ENCODE measurements at places on chromosomes 12 and 14.

DNA sequence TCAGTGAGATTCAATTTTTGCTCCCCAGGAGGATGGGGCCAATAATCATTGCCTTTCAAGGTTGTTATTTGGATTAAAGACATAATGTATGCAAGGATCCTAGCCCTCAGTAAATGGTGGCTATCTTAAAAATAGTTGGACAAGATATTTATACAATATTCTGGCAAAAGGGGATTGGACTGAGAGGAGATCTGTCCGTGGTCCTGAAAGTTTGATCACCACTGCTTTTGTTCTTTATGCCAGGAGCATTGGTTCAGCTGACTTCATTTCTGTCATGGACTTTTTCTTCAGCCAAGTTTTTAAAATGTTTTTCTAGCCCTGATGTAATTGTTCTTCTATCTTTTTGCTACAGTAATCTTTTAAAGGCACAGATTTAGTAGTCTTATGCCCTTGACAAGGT lies 70.2 kb upstream of the TCL1A start:
- DNase-seq = peak; percentile 22

- DNase-seq = no peak
Observed at GRCh38 chr12:51293696-51294095, 23.5 kb upstream of the SMAGP start.

DNA sequence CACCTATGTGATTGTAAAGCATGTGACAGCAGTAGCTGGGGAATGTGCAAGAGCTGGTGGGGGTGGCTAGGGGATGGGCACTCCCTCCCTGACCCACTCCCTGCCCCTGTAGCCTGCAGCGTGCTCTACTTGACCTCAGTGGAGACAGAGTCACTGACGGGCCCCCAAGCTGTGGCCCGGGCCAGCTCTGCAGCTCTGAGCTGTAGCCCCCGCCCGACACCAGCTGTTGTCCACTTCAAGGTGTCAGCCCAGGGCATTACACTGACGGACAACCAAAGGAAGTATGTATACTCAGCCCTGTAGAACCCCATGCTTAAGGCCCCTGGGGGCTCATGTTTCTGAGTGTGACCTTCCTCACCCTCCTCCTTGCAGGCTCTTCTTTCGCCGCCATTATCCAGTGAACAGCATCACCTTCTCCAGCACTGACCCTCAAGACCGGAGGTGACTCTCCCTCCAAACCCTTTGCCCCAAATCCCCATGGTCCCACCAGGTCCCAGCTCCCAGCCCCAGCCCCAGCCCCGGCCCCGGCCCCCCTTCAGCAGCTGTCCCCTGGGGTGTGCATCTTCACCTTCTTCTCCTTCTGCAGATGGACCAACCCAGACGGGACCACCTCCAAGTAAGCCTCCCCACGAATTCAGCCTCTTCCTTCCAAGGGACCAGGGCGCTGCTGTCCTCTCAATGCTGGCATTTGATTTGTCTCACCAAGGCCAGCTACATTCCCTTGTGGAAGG lies 13.3 kb downstream of the TNS2 start:
- DNase-seq = no peak

- DNase-seq = no peak
Observed at GRCh38 chr12:72273851-72274351, 1.7 kb downstream of the TRHDE start.

DNA sequence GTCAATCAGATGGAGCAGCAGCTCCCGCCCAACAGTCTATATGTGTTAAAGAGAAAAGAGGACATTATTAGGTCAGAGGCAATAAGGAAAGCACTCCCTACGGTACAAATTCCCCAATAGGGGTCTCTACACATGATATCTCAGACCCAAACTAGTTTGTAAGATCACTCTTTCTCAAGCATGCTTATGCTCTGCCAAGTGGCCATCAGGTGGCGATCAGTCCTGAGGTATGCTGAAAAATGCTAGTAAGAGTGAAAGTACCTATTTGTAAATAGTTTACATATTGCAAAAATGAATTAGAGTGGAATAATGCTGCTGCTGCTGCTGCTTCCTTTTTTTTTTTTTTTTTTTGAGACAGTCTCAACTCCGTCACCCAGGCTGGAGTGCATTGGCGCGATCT lies 61.0 kb downstream of the CPM start:
- DNase-seq = no peak

DNA sequence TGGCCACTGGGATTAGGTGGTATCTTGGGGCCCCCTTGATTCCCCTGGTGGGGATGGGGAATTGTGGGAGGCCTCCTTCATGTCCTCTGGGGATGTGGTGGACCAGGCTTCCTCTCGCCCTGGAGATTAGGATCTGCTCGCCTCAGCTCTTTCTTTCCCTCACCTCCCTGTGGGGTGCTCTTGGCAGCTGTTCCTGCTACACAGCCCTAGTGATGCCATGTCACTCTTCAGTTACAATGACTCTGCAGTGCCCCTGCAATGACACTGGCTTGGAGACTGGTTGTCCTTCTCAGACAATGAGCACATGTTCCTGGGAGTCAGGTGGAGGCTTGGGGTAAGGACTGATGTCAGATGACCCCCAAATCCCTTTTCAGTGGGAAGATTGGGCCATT lies 83.9 kb downstream of the ADCK1 start:
- DNase-seq = no peak

GRCh38 chr14:59147007-59147406 lies 41.5 kb upstream of the DAAM1 start:
- no peak for DNase-seq

- peak; percentile 65 for DNase-seq
Observed at GRCh38 chr12:7497661-7498060, 5.9 kb downstream of the CD163 start.

DNA sequence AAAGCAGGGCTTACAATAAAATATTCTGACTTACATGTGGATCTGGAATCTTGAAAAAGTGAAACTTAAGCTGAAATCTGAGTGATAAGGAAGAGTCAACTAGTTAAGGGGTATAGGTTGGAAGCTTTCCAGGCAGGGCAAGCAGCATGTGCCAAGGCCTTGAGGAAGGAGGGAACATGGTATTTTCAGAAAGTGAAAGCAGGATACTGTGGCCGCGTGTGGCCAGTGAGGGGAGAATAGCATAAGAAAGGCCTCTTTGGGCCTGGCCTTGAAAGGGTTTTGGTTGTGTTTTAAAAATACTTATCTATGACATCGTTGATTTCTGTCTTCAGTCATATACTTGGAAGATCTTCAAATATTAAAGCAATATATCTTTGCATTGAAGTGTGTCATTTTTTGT lies 213.4 kb downstream of the AKAP6 start:
- DNase-seq = no peak

GRCh38 chr12:34097213-34097612 lies 74.9 kb downstream of the ALG10 start:
- no peak for DNase-seq

DNA sequence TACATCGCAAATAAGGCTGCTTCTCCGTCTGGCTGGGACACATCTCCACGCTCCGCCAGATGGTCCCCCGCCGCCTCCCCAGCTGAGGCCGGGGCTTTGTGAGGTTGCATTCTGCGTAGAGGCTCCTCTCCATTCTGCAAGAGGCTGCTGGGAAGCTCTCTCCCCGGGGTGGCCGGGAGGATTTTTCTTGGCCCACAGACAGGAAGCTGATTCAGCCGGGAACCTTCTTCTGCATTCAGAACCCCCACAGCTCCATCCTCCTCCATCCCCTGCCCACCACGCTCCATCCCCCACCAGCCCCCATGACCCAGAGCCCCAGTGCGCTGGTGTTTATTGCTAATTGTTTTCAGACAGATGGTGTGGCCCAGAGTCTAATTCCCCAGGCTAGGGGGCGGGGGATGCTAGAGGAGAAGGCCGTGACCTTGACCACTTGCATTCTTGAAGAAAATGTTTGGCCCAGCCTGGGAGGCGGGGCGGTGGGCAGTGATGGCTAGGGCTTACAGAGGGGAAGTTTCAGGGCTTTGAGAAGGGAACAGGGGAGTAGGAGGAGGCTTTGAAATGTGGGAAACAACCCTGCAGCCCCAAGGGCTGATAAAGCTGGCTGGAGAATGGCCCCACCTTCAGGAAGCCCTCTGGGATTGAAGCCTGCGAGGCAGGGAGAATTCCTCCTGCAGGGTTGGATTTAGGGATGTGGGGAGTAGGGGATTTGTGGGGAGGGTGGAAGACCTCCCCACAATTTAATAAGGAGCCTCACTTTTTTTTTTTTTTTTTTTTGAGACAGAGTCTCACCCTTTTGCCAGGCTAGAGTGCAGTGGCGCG lies 88.5 kb upstream of the NCOR2 start:
- DNase-seq = peak; percentile 94

DNA sequence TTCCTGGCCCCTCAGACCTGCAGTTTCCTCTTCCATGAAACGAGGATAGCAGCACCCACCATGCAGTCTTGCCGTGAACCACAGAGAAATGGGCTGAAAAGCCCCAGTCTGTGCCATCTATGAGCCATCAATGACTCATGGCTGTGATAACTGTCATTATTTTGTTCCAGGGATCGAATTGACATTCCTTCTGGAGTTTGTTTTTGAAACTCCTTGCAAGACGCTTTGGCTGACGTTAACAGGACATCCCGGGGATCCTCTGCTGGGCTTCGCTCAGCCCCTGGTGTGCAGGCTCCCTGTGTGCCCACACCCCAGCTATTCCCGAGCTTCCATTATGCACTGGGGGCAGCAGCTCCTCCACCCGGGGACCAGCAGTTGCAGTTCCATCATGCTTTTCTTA lies 33.8 kb downstream of the MMAB start:
- peak; percentile 25 for DNase-seq

- no peak for DNase-seq
Observed at GRCh38 chr12:132169376-132169775, 25.1 kb downstream of the NOC4L start.

GRCh38 chr12:112149596-112149995 lies 24.2 kb downstream of the TRAFD1 start:
- DNase-seq = no peak

- no peak for DNase-seq
Observed at GRCh38 chr12:111204788-111205241, 164.1 kb downstream of the PHETA1 start.

GRCh38 chr12:47238669-47239114 lies 158.9 kb upstream of the AMIGO2 start:
- DNase-seq = peak; percentile 85

- no peak for DNase-seq
Observed at GRCh38 chr14:100176811-100177327, 17.4 kb upstream of the DEGS2 start.

GRCh38 chr12:46494424-46494823 lies 121.9 kb upstream of the SLC38A2 start:
- DNase-seq = peak; percentile 87

GRCh38 chr12:16563504-16563903 lies 42.5 kb downstream of the LMO3 start:
- DNase-seq = no peak

DNA sequence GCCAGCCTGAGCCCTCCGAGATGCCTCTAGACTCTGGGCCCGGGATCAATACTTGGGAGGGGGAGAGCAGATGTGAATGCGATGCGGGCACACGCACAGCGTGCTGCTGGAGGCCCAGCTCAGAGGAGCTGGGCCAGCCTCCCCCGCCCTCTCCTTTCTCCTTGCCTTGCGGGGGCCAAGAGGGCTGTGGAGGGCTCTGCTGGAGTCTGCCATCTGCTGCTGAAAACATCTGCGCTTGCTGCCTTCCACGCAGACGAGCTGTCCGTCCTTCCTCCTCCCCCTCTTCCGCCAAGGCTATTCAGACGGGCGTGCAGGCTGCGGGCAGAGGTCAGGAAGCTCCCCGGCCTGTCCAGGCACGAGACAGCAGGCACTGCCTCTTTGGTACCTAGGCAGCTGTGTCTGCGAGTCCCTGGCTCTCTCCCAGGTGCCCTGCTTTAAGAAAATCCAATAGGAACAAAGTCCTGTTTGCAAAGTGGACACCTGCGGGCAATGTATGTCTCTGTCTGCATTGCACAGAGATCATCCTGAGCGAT lies 75.2 kb downstream of the SPRING1 start:
- peak; percentile 43 for DNase-seq

GRCh38 chr14:103875010-103875409 lies 27.6 kb upstream of the PPP1R13B start:
- DNase-seq = no peak

GRCh38 chr14:67586369-67586768 lies 13.7 kb downstream of the PIGH start:
- DNase-seq = no peak

DNA sequence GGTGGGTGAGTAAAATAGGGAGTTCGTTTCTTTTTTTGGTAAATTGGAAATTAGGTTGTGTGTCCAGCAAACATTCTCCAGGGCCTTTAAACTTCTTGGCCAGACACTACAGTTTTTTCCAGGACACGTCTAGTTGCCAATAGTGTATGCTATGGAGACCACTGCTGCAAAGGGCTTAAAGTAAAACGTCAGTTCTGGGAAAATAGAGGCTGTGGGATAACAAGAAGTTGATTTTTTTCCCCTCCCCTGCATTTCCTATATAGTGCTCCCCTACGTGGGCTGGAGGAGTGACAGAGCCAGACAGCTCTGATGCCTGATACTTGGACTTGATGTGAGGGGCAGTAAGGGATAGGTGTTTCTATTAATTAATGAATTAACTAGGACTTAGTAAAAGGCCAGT lies 2.4 kb downstream of the ACVR1B start:
- DNase-seq = no peak

DNA sequence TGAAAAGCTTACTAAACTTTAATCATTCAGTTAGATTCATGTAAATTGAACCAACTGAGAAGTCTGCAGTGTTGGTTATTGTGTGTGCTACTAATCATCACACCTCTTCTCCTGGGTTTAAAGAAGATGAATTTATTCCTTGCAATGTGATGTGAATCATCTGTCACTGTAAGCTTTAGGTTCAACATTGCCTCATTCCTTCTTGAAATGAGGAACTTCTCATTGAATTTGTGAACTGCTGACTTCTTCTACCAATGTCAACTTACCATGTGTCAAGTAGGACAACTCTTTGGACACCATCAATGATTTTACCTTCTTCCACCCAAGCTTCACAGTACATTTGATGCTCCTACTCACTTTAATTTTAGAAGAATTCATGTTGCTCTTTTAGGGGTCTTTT lies 17.4 kb upstream of the PRB2 start:
- DNase-seq = no peak

- peak; percentile 54 for DNase-seq
Observed at GRCh38 chr12:111330800-111331752, 37.8 kb downstream of the PHETA1 start.

GRCh38 chr14:34643361-34643760 lies 13.4 kb upstream of the SNX6 start:
- no peak for DNase-seq

DNA sequence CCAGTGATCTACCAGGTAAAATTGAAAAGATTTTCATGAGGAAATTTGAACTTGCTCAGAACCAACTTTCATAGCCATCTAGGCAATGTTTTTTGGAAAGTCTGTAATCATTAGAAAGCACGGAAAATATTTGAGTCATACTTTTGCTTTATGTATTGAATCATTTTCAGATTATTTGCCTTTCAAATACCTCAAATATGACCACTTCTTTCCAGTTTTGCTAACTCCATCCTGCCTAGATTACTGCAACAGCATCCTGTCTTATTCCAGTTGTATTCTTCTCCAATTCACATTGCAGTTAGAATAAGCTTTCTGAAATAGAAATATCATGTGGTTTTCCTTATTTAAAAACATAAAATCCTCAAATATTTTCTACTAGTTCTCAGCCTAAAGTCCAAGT lies 239.8 kb upstream of the FAR2 start:
- DNase-seq = no peak
